ENCODE measurements at places on chromosomes 7 and 10.

DNA sequence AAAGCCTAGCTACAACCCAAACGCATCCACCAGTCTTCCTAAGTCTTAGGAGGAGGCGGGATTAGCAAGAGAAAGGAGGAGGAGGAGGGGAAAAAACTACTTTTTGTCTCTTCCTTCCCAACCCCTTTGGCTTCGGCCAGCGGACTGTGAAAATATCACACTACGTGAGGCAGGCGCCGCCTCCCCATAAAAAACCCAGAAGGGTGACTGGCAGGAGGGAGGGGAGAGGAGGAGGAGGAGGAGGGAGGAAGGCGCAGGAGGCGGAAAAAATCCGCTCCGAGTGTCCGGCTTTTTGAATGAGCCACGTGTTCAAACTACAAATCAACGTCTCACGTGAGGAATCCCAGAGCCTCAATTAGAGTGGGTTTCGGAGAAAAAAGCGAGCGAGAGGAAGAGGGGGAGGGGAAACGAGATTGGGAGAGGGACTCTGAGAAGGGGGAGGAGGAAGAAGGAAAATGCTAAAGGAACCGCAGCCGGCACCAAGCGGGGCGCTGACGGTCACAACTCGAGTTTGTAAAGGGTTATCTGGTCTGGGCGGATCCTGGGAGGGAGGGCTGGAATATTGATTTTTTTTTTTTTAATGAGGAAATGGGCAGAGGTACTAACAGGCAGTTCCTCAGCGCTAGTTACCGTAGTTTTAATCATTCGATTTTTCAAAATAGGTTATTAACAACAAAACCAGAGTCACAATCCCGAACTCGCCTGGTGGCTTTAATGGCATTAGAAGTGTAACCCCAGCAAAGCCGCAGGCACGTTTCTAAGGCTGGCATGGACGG, at the start of gene IGF2BP3:
Gene IGF2BP3, minus strand, starts transcription at position 162 of the 776 bp plus-strand sequence. CDS start 381 bp downstream, outside the sequence.
- DNase-seq: peak; percentile 86

GRCh38 chr7:50293509-50294179, 10.9 kb upstream of the IKZF1 start:
- DNase-seq: no peak

- no peak for DNase-seq
Observed at GRCh38 chr7:70506434-70506833, 625.5 kb upstream of the GALNT17 start.

DNA sequence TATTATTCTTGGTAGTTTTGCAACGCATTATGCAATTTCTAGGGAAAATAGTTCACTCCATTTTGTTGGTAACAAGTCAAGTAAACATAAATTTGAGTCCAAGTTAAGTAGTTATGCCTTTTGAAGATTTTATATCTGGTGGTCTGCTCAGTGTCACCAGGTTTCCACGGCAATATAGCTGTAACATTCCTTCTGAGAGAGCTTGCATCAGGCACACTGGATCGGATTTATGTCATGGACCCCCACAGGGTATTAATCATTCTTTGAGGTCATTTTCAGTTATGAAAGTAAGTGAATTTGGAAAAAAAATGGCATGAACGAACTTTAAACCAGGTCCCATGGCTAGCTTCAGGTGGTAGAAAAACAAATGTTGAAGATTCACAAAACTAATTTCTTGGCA, 136.3 kb downstream of the POLR1F start:
- no peak for DNase-seq

DNA sequence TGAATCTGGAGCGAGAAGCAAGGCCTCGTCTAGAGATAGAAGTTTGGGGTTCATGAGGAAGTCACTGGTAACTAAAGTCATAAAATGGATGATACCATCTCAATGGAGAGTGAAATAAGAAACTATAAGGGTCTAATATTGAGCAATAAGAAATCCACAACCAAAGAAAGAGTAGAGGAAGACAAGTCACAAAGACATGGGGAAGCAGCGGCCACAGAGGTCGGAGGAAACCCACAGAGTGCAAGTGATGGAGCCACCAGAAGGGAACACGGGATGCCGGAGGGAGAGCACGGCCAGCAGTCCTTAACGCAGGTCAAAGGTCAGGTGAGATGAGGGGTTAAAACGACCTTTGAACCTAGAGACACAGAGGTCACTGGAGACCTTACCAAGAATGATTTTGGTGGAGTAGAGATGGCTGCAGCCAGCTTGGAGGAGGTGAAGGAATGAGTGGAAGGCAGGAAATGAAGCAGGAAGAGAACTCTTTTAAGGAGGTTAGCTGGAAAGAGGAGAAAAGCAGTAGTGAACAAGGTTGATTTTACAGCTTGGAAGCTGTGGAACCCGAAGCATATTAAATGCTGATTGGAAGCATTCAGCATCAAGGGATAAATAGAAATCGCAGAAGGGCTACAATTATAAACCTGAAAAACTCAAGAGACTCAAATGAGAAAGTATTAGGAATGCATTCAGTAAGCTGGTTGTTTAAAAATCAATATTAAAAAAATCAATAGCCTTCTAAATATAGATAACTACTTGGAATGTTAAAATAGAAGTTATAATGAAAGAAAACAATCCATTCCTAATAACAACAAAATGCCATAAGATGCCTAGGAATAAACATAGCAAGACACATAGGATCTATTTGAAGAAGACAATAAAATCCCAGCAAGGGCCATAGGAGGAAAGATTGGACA, 93.7 kb downstream of the SVOPL start:
- DNase-seq: no peak

DNA sequence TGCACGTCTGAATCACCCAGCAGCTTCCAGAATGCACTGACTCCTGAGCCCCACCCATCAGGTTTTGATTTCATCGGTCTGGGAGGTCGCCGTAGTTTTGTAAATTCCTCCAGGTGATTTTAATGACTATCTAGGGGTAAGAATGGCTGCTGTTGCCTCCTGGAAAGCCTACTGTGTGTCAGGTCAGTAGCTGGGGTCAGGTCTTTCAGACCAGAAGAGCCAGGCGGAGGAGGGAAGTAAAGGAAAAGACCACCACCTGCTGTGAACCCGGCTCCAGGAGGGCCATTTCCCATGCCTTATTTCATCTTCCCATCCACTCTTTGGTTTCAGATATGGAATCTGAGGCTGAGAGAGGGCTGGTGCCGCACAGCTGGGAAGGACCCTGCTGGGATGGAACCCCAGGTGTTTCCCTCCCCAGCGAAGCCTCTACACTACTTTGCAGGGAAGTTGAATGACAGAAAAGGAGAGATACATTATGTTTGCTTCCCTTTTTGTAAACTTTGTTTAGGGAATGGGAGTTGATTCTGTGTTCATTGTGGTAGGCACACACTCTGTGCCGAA, 19.8 kb downstream of the ADAMTS14 start:
- no peak for DNase-seq

DNA sequence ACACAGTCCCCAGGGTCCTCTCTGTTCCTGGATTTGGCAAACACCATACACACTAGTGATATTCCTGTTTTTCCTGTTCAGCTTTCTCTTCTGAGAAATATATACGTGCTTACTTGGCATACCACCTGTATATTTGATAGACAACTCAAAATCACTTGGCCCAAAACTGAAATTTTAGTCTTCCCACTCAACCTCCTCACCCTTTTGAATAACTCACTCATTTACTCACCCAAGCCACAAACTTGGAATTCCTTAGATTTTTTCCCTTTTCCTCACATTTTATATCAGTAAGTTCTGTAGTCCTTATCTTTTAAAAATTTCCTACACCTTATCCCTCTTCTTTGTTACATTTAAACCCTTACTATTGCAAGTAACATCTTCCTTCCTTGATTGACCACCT, 143.4 kb downstream of the PPP1R3A start:
- no peak for DNase-seq

- no peak for DNase-seq
Observed at GRCh38 chr7:1298931-1299885, 66.5 kb downstream of the UNCX start.

DNA sequence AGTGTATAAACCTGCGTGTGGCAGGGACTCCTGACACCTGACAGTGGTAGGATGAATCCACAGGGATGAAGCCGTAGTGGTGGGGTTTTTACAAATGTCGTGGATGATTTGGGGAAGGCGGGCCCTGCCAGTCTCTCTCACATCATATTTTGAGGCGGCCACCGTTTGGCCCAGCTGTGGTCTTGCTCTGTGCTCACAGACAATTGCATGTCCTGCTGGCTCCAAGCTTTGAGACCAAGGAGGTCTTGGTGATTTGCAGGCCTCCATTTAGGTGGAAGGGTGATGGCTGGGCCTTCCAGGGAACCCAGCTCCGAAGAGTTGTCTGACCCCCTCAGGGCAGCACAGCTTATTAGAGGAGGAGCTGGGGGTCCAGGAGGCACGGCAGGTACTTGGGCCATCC, 151.1 kb upstream of the SHH start:
- DNase-seq: no peak

DNA sequence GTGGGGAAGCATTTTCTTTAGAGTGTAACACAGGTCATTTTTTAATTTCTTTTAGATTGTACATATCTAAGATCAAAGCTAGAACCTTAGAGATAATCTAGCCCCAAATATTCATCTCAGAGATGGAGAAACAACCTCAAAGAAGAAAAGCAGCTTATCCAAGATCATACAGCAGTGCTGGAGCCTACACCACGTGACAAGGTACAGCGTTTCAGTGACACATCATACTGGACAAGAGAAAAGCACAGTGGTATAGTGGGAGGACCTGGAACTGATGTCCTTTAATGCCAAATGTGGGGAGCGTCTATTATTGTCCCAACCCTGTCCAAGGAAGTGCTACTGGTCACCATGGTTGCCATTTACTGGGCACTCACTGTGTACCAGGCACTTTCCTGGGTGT, 445.8 kb downstream of the RPS24 start:
- DNase-seq: no peak

GRCh38 chr10:122161795-122162194, 109.3 kb upstream of the BTBD16 start:
- no peak for DNase-seq

DNA sequence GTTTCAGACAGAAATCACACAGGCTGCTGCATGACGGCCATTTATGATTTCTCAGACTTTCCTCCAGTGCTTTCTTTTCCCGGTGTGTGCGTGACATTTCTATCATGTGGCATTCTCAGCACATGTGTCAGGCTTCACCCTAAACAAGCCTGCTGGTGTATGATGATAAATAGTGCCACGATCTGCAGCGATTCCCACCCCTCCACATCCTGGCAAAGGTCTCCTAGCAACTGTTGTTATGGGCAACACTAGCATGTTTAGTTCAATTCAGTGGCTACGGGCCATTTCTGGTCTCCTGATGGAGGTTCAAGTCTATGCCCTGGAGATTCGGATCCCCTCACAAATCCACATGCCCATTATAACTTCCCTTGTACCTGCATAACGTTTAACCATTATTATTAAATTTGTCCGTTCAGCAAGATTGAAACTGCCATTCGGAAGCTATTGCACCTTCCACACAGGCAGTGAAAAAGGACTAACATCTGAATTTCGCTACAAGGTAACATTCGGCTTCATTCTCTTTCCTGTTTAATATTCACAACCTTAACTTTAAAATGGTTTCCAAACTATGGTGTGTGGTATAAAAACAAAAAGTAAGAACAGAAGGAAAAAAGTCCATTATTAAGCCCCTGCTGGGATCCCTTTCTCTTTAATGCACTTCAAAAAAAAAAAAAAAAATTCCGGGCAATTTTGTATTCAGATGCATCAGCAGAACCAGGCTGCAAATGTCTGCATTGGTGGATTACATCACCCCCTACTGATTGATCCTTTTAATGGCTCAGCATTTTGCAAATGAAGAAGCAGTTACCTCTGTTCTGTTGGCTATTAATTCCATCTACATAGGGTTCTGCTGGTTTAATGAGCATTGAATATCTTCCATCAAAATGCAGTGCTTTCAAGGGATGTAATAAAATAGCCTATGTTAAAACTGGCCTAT, 90.2 kb downstream of the FRMD4A start:
- no peak for DNase-seq

All from left renal pelvis (tissue), 4 donors.